ENCODE measurements at places on chromosomes 6 and 20. TPM values are rescaled to one million over a fixed set of nuclear protein-coding genes. Genes with fewer than 3 reads are reported as not detected.

The MCCD1 gene
- polyA plus RNA-seq: not detected

The CST4 gene
- polyA plus RNA-seq: not detected

The RBM24 gene
- polyA plus RNA-seq: 9.1 TPM

The ELOVL4 gene
- polyA plus RNA-seq: 3.3 TPM

The ZNF337 gene
- 12.9 TPM for polyA plus RNA-seq

The ZNF334 gene
- 4.0 TPM for polyA plus RNA-seq

The SLC22A7 gene
- polyA plus RNA-seq: not detected

The POM121L2 gene
- not detected for polyA plus RNA-seq

The NKAIN2 gene
- polyA plus RNA-seq: not detected

The PDE7B gene
- 17.4 TPM for polyA plus RNA-seq

The RFX6 gene
- not detected for polyA plus RNA-seq

The DSP gene
- 3.6 TPM for polyA plus RNA-seq

DNA sequence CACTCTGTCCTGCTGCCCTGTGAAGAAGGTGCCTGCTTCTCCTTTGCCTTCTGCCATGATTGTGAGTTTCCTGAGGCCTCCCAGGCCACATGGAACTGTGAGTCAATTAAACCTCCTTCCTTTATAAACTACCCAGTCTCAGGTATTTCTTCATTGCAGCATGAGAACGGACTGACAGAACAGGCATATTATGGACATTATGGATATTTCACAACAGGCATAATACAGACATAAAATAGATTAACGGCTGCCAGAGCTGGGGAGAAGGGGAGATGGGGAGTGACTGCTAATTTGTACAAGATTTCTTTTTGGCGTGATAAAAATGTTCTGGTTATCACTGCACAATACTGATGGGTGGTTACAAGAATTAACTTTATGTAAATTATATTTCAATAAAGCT, 29.4 kb downstream of the TRPC4AP start:
- DNase-seq: no peak

GRCh38 chr6:24720131-24720603, 1.2 kb upstream of the C6orf62 start:
- DNase-seq: no peak

- no peak for DNase-seq
These were observed 40.6 kb downstream of the SLC35D3 start for GRCh38 chr6:136962661-136963060.

GRCh38 chr6:44441091-44441855, 53.8 kb downstream of the CDC5L start:
- DNase-seq: no peak

DNA sequence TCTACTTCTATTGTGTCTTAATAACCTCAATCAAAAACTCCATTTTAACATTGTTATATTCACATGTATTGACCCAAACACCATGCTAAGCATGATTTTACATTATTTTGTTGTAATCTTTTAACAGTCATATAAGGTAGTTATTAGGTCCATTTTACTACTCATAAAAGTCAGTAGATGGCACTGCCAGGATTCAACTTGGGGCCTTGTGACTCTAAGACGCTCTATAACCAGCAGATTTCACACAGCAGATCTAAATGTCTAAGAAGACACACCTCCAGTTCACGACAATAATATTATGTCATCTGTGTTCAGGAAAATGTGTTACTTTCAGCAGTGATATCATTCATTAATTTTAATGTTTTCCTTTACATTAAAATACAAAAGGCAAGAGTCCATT, 88.0 kb downstream of the FRK start:
- DNase-seq: no peak

- no peak for DNase-seq
These were observed 191.3 kb upstream of the ARID1B start for GRCh38 chr6:156585859-156586258.

DNA sequence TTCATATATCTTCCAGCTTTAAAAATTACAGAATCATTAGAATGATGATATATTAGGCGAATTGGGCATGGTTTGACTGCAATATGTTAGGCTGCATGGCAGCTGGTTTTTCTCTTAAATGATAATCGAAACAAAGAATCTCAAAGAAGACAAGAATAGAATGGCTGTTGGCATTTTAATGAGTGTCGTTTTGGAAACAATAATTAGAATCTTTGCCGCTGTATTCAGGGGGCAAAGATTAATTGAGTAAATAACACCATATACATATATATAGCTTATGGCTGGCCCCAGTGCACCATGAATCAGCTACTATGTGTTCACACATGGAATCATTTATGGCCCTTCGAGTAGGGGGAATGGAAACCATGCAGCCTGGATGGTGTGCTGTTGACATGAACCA, 216.2 kb downstream of the RNF144B start:
- DNase-seq: no peak

GRCh38 chr6:28737750-28738395, 185.9 kb downstream of the TRIM27 start:
- no peak for DNase-seq

DNA sequence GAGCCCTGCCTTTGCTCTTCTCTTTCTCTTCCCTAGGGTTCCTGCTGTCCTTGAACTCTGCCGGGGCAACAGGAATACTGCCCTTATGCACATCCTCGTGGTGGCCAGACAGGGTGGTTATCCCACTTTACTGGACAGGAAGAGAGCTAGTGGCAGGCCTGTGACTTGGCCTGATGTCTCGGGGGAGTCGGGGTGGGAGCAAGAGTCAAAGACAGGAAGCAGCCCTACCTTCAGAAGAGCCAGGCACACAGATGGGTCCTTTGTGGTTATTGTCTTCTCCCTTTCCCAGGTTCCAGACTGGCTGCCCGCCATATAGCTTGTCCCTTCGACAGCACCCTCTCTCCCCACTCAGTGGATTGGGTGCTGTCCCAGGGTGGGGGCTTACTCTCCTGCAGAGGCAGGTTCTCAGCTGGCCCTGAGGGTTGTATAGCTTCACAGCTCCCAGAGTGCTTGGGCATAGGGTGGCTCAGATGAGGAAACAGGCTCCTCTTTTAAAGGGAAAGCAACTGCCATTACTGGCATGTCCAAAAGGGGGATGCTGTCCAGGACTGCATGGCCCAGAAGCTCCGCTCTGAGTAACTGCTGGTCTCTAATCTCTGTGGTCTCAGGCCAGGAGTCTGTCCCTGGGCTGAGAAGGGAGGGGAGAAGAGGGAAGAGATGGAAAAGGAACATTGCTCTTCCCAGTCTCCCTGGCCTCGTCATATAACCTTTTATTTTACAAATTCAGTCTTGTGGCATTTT, 17.3 kb downstream of the PLCG1 start:
- no peak for DNase-seq

DNA sequence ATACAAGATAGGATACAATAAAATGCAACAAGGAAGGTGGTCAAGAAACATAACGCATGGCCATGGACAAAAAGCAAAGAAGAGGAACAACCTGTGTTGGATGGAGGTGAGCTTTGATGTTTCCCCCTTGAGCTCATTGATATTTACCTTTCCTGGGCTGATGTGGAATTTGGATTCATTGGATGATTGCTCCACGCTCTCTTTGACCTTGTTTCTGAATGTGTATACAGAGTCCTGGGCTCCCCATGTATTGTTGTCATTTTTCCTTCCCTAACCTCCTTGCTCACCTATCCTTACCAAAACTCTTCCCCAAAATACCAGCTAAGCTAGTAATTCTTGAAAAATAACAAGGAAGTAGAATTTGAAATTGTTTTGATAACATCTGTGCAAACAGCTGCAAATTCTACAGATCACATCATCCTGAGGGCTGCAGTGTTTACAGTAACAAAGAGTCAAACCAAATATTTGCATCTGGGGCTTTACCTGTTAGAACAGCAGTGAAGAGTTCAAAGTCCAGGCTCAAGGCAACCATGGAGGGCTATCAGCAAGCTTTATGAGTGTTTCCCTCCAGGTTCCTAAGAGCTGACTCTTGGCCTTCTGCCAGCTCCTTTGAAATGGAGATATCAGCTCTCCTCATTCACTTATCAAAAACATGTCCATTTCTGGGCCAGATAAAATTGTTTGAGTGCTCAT, 214.3 kb upstream of the MARCKS start:
- DNase-seq: no peak

GRCh38 chr20:15866916-15867730, 706.1 kb downstream of the KIF16B start:
- DNase-seq: no peak

DNA sequence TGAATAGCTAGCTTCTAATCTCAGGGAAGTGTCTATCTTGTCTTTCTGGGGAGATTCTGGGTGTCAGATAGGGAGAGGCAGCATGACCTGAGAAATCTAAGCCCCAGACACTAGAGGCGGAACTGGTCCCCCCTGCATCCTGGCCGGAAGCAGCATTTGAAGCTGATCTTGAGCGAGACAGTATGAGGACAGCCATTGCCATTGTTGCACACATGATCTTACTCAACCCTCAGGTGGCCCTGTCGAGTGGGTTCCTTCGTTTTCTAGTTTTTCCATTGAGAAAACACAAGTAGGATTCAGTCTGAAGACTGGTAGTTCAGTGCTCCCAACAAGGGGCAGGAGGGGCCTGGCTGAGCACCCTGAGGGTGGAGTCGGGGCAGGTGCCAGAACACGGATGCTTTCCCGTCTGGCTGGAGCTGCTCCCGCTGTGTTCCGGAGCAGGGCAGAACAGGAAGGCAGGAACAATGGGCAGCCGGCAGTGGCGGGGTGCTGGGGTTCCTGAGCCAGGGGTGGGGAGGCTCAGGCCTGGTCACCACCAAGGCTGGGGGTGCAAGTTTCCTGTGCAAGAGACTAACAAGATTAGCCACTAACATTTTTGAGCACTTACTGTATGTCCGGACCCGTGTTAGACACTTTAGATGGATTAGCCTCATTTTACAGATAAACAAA, 7.9 kb upstream of the SDCBP2 start:
- DNase-seq: no peak

DNA sequence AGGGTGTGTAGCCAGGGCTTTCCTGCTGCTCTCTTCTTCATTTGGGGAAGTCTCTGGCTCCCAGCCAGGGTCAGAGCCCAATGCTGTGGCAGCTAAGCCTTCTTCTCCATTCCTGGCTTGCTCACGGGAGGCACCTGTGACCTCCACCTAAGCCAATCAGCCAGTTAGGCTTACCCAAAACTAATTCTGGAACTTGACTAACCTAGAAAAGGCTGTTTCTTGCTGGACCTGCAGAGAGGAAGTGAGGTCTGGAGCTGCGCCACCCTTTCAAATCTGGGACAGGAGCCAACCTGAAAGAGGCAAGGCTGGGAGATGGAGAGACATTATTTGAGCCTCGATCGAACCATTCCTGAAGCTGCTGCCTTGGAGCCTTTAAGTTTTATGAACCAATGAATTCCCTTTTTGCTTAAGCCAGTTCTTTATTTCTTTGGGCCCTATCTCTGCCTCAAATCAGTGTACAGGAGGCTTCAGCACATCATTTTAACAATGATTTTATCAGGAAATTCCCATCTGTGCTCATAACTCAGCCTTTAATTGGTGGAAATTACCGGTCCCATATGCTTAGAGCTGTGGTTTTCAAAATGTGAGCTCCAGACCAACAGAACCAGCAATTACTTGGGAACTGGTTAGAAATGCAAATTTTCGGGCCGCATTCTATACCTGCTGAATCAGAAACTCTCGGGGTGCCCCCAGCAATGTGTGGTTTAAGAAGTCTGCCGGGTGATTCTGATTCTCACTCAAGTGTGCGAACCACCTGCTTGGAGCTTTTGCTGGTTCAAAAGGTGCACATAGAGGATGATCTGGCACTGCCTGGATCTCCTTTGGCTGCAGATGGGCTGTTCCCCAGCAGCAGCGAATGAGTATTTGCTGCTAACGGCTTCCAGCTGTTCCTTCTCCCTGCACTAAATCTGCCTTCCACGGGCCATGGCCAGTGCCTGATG, 97.4 kb upstream of the RNF24 start:
- no peak for DNase-seq

DNA sequence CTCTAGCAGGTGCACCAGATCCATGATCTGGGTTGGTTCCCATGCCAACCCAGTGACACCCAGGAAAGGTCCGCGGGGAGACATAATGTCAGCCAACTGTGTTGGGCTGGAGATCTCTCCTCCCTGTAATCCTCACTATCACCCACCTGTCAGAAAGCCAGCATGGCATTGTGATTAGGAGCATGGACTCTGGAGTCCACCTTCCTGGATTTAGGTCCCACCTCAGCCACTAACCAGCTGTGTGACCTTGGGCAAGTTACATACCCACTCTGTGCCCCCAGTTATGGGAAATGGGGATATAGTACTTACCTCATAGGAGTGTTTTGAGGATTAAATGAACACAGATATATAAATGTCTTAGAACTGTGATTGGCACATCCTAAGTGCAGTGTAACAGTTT, 97.9 kb downstream of the ZDHHC14 start:
- no peak for DNase-seq

- DNase-seq: no peak
These were observed 66.0 kb upstream of the GPR6 start for GRCh38 chr6:109912118-109912517.

GRCh38 chr6:25961619-25962148, 918 bp upstream of the TRIM38 start:
- no peak for DNase-seq

- DNase-seq: no peak
These were observed 22.2 kb downstream of the CST8 start for GRCh38 chr20:23513164-23513563.

DNA sequence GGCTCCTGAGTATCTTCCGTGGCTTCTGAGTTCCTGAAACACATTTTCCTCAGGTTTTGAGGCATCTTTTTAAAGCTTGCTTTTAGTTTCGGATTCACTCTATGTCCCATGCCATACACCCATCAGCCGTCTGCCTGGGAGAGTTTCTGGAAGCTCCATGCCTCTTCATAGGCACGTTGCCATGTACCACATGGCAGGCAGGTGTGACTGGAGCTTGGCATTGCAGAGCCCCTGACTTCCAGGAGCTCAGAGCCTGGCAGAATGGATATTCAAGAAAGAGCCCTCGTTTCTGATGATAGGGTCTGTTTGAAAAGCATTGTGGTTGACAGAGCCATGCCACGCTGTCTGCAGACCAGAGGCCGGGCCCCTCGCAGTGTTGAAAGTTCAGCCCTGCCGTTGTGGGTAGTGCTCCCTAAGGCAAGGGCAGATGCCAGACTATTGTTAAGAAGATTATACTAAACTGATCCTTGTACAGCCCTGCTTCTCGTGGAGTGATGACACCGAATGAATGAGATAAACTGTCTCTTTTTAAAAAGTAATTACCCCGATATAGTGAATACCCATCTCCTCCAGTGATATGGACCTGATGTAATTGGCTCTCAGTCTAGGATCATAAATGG, 100.0 kb downstream of the RPP40 start:
- no peak for DNase-seq

GRCh38 chr6:41706876-41707564, 28.4 kb downstream of the TFEB start:
- no peak for DNase-seq

GRCh38 chr6:169921853-169922824, 170.7 kb downstream of the ERMARD start:
- DNase-seq: no peak
